Activated CD4-positive, alpha-beta T cell treated with anti-CD3 and anti-CD28 coated beads, Interleukin-2, Interleukin-4, amounts not matched to agents 100 ng/mL and 50 ng/mL, durations not matched to agents 16 hours and 8 hours (primary cell): ENCODE measurements at places on chromosomes 4 and X.

GRCh38 chr4:123824524-123824923 lies 427.9 kb downstream of the SPRY1 start:
- DNase-seq, result no peak

DNA sequence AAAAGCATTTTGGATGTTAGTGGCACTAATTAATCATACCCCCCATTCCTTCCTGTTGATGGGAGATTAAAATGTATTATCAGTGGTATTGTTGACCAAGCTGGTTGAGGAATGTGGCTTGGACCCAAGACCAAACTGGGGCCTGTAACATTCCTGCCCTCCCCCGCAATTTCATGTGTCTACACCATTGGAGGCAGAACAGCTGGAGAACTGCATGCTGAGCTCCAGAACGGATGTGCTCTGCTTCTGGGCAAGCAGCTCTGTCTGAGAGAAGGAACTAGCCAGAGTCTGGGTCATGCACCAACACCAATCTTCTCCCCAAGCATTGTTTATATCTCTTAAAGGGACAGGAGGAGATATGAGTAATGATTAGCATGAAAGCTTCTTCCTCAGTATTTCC lies 185.5 kb downstream of the CEP135 start:
- no peak for DNase-seq

DNA sequence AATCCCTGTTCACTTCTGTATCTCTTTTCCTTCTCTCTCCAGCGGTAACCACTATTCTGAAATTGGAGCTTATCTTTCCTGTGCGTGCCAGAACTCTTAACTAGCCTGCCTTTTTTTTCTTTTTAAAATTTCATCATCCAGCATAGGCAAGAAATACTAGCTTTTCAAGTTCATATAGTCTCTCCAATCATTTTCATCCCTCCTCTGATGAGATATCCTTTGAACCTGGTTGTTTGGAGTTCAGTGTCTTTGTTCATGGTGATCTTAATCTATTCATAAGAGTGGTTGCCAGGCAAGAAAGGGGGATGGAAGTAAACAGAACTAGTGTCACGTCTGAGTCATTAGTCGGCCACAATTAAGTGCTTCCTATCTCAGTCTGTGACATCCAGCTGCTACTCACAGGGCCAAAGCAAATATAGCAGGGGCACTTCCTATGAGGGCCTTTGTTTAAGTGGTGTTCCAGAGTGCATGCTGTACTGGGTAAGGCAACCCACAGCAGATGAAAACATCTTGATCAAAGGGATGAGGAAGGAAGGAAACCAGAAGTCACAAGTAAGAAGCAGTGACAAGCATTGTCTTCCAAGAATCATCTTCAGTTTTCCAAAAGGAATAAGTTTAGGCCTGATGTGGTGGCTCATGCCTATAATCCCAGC lies 56.4 kb upstream of the XIAP start:
- peak; percentile 35 for DNase-seq

GRCh38 chr4:105093975-105094374 lies 52.7 kb upstream of the TET2 start:
- DNase-seq, result no peak

DNA sequence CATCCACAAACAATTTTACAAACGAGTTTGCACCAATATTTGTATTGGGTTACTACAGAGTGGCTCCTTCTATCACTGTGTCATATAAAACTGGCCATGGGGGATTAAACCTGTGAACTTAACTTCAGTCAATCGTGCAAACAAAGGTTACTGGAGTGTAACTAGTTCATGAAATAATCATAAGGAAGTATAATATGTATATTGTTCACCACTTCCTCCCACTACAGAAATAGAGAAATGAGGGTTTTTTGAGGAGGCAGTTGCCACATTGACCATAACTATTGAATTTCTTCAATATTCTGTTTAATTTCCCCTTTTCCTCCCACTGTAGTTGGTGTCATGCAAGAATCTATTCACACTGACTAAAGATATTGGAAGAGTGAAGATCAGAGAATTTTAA lies at the start of gene GPR82:
Gene GPR82, plus strand, starts transcription at position 356 of the 400 bp plus-strand sequence. CDS start 2,846 bp downstream, outside the sequence.
- no peak for DNase-seq
